Activated effector memory CD4-positive, alpha-beta T cell treated with Interleukin-2 at 50 U/mL for 16 hours (primary cell): ENCODE measurements at places on chromosomes 6 and 20.

GRCh38 chr6:119283214-119283613 is 66.3 kb downstream of the MAN1A1 start:
- DNase-seq = no peak

GRCh38 chr6:107355659-107356058 is 103.7 kb downstream of the PDSS2 start:
- DNase-seq = no peak

- peak; percentile 57 for DNase-seq
Measured at GRCh38 chr20:63739130-63740069, at the start of gene SLC2A4RG. Gene SLC2A4RG (plus strand): TSS chr20:63739776. CDS start chr20:63739913, 137 bp downstream.

DNA sequence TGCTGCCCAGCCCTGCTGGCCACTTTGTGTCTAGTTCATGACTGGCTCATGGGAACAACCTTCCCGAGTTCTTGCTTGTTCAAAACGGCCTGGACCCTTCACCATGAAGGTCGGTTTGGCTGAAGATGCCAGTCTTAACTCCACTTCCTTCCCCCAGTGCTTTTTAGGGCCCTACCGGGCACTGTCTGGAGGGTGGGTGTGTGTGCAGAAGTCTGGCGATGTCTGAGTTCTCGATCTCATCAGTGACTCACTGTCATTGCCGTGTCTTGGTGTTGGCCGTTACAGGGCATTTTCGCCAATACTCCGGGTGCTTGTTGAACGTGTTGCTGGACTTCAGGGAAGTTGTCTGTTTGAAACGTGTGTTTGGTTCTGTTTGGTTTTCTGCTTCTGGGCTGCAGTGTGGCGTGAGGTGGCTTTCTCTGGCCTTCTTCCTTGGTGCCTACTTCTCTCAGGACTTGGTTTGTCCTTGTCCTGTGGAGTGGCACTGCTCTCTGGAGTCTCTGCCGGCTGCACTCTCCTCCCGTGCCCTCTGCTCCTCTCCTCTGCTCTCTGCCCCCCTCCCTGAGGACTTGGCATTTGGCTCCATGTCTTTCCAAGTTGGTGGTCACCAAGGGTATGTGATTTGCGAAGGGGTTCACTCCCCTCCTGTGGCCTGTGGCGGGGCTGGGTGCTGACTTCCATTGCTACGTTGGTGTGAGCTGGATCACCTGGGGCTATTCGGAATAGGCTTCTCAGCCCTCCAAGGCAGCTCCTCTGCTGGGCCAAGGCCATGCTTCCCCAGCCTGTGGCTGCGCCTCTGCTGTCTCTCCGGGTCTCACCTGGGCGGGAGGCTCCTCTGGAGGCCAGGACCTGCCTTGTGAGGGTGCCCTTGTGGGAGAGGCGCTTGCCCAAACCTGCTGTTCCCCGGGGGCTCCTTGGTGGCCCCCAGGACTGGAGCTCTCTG is 38.2 kb downstream of the PYGB start:
- DNase-seq = no peak

GRCh38 chr6:139186692-139187091 is 51.8 kb downstream of the HECA start:
- DNase-seq = no peak

DNA sequence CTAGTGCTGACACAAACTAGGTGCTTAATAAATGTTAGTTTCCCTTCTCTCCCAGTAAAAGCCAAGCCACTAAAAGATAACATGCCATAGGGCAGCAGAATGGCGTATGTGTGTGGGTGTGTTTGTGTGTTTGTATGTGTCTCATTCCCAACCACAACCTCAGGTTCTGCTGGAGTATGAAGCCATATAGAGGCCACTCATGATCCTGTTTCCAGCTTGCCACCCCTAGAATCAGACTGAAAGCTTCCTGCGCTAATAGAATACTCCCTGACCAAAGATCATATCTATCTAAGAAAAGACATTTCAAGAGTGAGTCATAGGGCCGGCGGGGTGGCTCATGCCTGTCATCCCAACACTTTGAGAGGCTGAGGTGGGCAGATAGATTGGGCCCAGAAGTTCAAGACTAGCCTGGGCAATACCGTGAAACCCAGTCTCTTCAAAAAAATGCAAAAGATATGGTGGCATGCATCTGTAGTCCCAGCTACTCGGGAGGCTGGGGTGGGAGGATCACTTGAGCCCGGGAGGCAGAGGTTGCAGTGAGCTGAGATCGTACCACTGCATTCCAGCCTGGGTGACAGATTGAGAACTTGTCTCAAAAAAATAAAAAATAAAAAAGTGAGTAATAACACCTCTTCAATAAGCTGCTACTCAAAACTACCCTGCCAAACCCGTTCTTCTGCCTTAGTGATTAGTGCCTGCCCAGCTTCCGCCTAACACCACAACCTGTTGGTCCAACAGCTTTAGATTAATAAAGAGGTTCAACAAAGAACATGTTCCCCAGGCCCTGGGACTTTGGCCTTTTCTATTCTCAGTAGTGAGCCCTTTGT is 11.8 kb upstream of the SNRPC start:
- DNase-seq = no peak

DNA sequence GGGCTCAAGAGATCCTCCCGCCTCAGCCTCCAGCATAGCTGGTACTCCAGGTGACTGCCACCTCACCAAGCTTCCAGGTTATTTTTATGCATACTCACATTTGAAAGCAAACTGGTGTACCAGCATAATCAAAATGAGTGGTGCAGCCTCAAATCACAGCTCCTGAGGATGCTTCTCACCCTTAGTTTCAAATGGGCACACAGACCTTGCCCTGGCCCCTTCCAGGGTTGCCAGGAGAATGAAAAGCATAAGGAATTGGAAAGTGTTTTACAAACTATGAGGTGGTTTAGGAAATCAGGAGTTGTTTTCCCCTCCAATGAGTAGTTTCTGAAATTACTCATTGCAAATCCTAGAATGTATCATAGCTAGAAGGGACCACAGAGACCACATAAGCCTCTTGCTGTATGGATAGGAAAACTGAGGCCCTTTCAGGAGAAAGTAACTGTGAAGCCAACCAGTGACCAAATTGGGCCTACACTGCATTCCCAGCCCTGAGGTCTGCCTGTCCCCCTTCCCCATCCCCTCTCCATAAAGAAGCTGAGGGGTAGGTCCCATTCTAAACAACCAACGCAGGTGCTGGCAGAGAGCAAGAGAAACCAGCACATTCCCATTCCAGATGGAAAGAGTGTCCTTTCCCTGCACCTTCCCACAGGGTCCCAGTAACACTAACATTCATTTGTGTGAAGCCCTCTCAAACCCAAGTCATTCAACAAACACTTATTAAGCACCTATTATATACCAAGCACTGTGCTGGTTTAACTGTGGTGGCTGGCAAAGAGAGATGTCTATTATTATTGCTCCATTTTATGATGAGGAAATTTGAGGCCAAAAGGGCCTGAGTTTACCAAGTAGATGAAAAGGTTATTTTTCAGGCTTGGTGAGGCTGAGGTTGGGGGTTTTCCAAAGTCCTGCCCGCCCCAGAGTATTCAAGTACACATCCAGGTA is 2.1 kb upstream of the E2F1 start:
- no peak for DNase-seq

- DNase-seq = no peak
Measured at GRCh38 chr6:44606976-44607375, 219.5 kb downstream of the CDC5L start.

- DNase-seq = no peak
Measured at GRCh38 chr6:26019261-26019830, 56.7 kb downstream of the TRIM38 start.

DNA sequence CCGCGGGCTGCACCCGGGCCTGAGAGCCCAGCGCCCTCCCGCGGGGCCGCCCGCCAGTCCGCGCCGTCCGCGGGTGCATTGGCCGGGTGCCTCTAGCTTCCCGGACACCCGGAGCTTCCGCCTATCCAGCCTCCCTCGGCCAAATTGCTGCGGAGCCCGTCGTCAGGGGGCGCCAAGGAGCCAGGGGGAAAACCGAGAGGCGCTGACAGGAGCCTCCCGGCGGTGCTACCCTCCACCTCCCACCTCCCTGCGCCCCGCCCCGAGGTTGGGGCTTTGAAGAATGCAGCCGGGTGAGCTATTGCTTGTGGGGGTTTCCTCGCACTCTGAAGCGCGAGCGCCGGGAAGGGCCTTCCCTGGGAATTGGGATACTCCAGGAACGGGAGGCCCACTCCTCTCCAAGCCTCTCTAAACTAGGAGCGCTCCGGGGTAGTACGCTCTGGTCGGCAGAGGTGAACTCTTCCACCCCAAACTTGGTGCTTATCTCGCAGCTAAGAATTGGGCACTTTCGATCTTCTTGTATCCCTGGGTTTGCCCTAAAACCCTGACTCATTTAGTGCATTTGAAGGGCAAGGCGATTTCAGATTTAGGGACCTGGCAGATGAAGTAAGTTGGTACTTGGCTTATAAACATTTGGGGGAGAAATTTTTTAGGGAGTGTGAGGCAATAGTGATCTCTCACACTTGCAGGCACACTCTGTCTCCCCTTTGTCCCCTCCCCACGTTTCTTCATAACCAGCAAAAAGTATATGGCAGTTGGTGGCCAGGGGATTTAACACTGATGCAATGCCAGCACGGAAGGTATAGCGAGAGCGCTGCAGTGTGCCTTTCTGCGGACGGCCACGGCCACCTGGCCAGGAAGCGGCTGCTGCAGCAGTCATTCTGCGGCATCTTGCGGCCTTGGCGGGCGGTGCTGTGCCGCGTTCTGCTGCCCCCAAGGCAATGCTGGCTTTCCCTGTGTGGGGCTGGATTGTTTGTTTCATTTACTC is 556 bp downstream of the BEND6 start:
- no peak for DNase-seq

DNA sequence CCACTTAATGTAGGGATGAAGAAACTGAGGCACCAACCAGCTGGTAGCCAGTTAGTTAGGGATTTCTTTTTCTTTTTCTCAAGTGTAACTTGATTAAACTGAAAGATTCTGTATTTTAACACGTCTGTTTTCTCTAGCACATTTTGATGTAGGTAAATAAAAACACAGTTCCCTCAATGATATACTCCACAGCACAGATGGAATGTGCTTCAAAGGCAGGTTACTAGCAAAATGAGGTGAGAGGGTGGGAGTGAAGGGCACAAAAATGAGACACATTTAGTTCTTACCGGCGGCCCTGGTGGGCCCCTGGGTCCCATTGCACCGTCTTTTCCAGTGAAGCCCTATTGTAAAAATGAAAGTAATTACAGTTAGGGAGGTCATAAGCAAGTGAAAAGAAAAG is 108.9 kb downstream of the COL12A1 start:
- DNase-seq = no peak

DNA sequence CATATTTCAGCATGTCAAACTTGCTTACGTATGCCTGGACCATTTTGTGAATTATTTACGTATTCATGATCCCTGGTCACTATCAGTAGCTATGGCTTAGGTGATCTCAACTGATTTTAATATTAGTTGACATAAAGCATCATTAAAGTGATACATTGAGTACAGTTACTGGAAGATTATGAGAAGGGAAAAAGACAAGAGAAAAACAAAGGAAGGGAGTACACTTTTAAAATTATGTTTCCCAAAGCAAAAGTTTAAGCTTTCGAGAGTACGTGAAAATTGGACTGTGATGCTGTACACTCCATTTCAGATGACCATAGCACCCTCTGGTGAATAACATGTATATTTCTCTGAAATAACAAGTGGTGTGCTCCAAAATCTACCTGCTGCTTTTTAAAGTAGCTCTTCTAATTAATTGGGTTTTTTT is 215.0 kb upstream of the HSF2 start:
- no peak for DNase-seq

DNA sequence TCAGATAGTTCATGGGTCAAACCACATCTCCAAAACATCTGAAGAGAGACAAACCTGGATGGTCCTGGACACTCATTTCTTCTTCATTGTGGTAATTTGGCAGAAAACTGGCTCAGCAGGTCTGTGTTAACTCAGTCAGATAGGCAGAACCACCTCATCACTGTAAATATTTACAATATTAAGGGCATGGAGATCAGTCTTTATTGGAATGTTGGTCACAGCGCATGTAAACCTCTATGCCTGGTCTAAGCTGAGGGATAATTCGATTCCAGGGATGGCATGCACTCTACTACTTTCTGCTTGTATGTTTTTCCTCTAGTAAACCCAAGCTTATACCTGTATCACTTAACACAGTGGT is 4.0 kb upstream of the TBC1D7 start:
- no peak for DNase-seq

GRCh38 chr6:26336355-26337198 is 28.4 kb upstream of the BTN3A2 start:
- DNase-seq = no peak

DNA sequence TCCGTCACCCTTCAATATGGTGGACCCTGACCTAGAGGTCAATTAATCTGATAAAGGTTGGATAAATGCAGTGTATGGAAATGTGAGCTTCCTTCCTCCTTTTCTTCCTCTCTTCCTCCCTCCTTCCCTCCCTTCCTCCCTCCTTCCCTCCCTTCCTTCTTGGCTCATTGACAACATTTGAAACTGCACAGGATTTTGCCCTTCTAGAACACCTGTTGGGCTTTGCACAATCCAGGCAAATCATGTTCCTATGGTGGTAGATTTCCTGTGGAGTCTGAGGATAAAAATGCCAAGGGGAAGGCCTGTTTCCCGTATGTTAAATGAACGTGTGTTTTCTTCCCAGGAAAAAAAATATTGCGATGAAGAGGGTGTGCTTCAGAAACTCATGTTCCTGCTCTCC is 642.8 kb downstream of the EPM2A start:
- DNase-seq = no peak

DNA sequence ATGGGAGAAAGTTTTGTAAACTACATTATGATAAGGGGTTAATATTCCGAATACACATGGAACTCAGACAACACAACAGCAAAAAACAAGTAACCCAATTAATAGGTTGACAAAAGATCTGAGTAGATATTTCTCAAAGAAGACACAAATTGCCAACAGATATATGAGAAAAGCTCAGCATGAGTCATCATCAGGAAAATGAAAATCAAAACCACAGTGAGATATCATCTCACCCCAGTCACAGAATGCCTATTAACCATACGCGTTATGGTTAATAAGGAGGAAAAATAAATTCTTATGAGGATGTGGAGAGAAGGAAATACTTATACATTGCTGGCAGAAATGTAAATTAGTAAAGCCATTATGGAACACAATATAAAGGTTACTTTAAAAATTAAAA is 695.0 kb downstream of the COL12A1 start:
- DNase-seq = no peak

- DNase-seq = no peak
Measured at GRCh38 chr6:35475573-35475972, 7.4 kb downstream of the RPL10A start.

- DNase-seq = no peak
Measured at GRCh38 chr6:69894578-69895347, 28.4 kb downstream of the COL19A1 start.

DNA sequence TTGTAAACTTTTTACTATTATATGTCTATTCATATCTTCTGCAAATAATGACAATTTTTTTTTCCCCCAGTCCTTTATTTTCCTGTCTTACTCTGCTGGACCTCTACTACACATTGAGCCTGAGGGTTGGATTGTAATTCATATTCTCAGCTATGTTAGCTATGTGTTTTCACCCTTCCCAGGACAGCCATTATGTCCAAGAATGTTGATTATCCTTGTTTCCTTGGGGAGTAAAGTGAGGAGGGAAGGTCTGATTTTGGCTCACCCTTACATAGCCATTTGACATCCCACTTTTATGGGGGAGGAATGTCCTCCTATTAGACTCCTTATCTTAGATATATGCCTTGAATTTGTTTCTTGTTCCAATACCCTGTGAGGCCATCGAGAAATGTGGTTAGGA is 17.6 kb upstream of the TBC1D32 start:
- DNase-seq = no peak
